ENCODE measurements at places on chromosomes 13 and 19.

- H3K4me1 ChIP-seq, result peaks cover 10% of the 10 kb centered on the region
- peaks cover 10% of the 10 kb centered on the region for H3K36me3 ChIP-seq
- DNase-seq, result no peak
- H3K4me3 ChIP-seq, result no peak overlapping the region
- H3K27me3 ChIP-seq, result no peaks in the 10 kb centered on the region
These were observed 11.1 kb downstream of the ATP4B start for GRCh38 chr13:113646921-113647340.

DNA sequence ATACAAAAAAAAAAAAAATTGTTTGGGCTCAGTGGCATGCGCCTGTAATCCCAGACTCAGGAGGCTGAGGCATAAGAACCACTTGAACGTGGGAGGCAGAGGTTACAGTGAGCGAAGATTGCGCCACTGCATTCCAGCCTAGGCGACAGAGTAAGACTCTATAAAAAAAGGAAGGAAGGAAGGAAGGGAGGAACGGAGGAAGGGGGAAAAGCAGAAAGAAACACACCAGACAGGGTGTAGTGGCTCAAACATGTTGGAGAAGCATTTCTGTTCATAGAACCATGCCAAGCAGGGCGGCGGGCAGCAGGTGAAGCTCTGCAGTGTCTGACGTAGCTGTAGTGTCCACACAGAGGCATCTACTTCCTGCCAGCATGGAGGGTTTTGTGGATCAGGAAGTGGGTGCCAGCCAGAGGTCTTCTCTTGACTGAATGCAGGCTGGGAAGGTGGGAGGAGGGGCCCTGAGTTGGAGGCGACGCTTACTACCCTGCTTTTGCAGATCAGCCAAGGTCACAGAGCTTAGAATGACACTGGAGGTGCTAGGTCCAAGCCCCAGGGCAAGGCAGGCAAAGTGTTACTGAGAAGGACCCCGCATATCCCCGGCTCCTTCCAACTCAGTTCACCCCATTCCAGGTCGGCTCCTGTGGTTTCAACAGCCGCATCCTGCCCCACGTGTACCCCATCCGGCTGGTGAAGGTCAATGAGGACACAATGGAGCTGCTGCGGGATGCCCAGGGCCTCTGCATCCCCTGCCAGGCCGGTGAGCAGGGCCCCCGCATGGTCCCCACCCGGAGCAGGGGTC is 11.6 kb upstream of the PGLS start:
- H3K36me3 ChIP-seq, result no peaks in the 10 kb centered on the region
- peaks cover 13% of the 10 kb centered on the region for H3K4me1 ChIP-seq
- H3K27me3 ChIP-seq, result no peaks in the 10 kb centered on the region
- H3K27ac ChIP-seq, result no peak overlapping the region
- DNase-seq, result no peak

- DNase-seq, result no peak
- H3K36me3 ChIP-seq, result no peaks in the 10 kb centered on the region
- no peaks in the 10 kb centered on the region for H3K27me3 ChIP-seq
- no peak overlapping the region for H3K27ac ChIP-seq
- no peak overlapping the region for H3K4me3 ChIP-seq
These were observed 264.5 kb upstream of the TSHZ3 start for GRCh38 chr19:31613683-31614219.

GRCh38 chr19:40605216-40605971 is 4.2 kb downstream of the LTBP4 start:
- H3K36me3 ChIP-seq, result no peaks in the 10 kb centered on the region
- H3K4me1 ChIP-seq, result peaks cover 58% of the 10 kb centered on the region
- DNase-seq, result peak; percentile 84
- H3K27ac ChIP-seq, result peak overlapping the region; percentile 96
- H3K27me3 ChIP-seq, result peaks cover 13% of the 10 kb centered on the region

GRCh38 chr13:61592489-61592888 is 176.8 kb upstream of the PCDH20 start:
- no peaks in the 10 kb centered on the region for H3K27me3 ChIP-seq
- H3K36me3 ChIP-seq, result no peaks in the 10 kb centered on the region
- no peak for DNase-seq

GRCh38 chr19:30069535-30070197 is 127.6 kb downstream of the URI1 start:
- no peak overlapping the region for H3K27ac ChIP-seq
- no peaks in the 10 kb centered on the region for H3K36me3 ChIP-seq
- H3K27me3 ChIP-seq, result no peaks in the 10 kb centered on the region
- no peak for DNase-seq
- H3K4me1 ChIP-seq, result no peaks in the 10 kb centered on the region
- no peak overlapping the region for H3K4me3 ChIP-seq

GRCh38 chr13:53513226-53513625 is 484.6 kb downstream of the OLFM4 start:
- H3K27me3 ChIP-seq, result no peaks in the 10 kb centered on the region
- H3K4me3 ChIP-seq, result no peak overlapping the region
- H3K4me1 ChIP-seq, result no peaks in the 10 kb centered on the region
- no peaks in the 10 kb centered on the region for H3K36me3 ChIP-seq

DNA sequence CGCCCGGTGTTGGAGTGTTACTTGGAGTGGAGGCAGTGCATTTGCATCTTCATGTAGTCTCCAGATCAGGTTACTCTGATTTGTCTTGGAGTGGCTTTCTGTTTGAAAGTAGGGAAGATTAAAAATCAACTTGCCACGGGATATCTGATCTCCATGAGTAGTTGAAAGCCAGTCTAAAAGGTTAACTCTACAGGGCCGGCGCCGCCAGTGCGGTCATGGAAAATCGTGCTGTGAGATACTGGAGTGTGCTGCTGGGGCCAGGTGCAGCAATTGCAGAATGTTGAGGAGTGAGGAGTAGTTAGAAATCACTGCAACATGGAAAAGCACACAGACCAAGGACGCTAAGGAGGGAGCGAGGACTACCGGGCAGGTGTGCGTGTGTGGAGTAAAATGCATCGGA is 175.0 kb downstream of the STK24 start:
- no peaks in the 10 kb centered on the region for H3K4me1 ChIP-seq
- H3K27me3 ChIP-seq, result peaks cover 3% of the 10 kb centered on the region
- no peak overlapping the region for H3K4me3 ChIP-seq
- no peak overlapping the region for H3K27ac ChIP-seq
- DNase-seq, result no peak

DNA sequence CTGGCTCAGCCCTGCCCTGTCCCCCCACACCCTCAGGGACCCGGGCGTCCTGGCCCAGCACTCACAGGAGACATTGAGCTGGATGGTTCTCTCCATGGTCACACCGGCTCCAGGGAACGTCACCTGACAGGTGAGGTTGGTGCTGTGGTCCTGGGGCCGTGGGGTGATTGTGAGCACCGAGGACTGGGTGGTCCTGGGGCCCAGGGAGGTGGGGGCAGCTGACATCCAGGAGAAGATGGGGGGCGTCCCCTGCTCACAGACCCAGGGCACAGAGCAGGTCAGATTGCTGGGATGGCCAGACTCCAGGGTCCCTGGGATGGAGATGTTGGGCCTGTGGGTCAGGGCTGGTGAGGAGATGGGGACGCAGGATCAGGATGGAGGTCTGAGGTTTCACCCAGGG is 854 bp downstream of the SIGLEC6 start:
- no peak overlapping the region for H3K4me3 ChIP-seq
- no peak overlapping the region for H3K27ac ChIP-seq
- DNase-seq, result no peak

GRCh38 chr19:15260939-15261338 is 28.7 kb upstream of the EPHX3 start:
- no peak overlapping the region for H3K4me3 ChIP-seq
- no peak for DNase-seq

DNA sequence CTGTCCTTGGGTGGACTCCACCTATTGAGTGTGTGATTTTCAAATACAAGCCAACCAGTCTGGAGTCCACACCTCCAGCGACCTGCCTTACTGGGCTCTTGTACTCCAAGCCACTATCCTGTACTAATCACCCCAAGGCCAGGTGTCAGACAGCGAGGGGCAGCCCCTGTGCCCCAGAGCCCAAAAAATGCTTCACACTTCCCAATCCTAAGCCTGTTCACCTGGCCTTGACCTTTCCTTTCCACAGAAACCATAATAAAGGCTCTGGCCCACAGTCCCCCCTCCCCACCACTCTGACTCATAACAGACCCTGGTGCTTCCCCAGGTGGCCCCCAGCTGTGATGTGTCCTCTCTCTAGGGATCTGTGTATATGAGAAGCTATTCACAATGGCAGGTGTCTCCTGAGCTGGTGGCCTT is 3.9 kb downstream of the CD209 start:
- H3K27me3 ChIP-seq, result peaks cover 8% of the 10 kb centered on the region
- H3K4me1 ChIP-seq, result no peaks in the 10 kb centered on the region
- no peaks in the 10 kb centered on the region for H3K36me3 ChIP-seq
- no peak for DNase-seq

DNA sequence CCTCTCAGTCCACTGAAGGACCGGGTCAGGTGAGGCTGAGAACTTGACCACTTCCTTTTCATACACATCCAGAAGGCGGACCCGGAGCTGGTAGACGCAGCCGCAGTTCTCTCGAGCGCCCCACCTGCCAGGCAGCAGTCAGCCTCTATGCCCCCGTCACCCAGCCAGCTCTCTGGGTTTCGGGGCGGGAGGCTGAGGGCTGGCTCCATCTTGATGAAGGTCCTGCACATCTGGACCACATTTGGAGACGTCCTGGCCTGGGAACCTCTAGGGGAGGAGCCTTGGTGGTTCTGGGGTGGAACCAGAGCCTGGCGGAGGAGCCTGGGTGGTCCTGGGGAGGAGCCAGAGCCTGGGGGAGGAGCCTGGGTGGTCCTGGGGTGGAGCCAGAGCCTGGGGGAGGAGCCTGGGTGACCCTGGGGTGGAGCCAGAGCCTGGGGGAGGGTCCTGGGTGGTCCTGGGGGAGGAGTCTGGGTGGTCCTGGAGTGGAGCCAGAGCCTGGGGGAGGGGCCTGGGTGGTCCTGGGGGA is 14.3 kb downstream of the MRPS12 start:
- H3K4me1 ChIP-seq, result peaks cover 10% of the 10 kb centered on the region
- H3K27me3 ChIP-seq, result peaks cover 13% of the 10 kb centered on the region
- no peak overlapping the region for H3K4me3 ChIP-seq
- peaks cover 1% of the 10 kb centered on the region for H3K36me3 ChIP-seq

- H3K27me3 ChIP-seq, result peaks cover 9% of the 10 kb centered on the region
- no peak overlapping the region for H3K4me3 ChIP-seq
- H3K36me3 ChIP-seq, result no peaks in the 10 kb centered on the region
- H3K27ac ChIP-seq, result no peak overlapping the region
These were observed 81.5 kb downstream of the RYR1 start for GRCh38 chr19:38514812-38515633.

DNA sequence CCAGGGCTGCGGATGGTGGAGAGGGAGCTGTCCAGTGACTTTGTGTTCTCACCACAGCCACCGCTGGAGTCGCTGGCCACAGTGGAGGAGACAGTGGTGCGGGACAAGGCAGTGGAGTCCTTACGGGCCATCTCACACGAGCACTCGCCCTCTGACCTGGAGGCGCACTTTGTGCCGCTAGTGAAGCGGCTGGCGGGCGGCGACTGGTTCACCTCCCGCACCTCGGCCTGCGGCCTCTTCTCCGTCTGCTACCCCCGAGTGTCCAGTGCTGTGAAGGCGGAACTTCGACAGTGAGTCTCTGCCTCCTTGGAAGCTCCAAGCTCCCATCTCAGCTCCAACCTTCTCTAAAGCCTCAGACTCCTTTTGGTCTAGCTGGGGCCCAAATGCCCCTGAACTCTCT is 21.4 kb downstream of the PPP2R1A start:
- H3K27me3 ChIP-seq, result no peaks in the 10 kb centered on the region
- H3K4me1 ChIP-seq, result no peaks in the 10 kb centered on the region
- no peak overlapping the region for H3K27ac ChIP-seq
- H3K36me3 ChIP-seq, result peaks cover 54% of the 10 kb centered on the region
- H3K4me3 ChIP-seq, result no peak overlapping the region

- peak overlapping the region; percentile 90 for H3K27ac ChIP-seq
- H3K27me3 ChIP-seq, result no peaks in the 10 kb centered on the region
- peak overlapping the region; percentile 68 for H3K4me3 ChIP-seq
- H3K4me1 ChIP-seq, result peaks cover 53% of the 10 kb centered on the region
These were observed 46.0 kb downstream of the SAE1 start for GRCh38 chr19:47176627-47177090.

DNA sequence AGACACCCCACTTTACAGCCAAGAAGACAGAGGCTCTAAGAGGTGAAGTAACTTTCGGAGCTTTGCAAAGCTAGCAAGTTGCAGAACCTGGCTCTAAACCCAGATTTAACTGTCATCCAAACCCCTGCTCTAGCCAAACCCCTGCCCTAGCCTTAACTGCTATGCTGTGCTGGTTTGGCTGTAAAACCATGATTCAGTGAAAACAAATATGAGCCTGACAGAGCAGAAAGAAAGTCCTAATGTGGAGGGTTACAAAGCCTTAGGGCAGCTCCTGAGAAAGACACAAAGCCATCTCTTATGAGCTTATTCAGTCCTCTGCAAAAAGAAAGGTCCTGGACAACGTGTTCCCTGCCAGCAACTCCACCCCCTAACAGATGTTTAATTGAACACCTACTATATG is 172.8 kb downstream of the KATNAL1 start:
- no peak overlapping the region for H3K4me3 ChIP-seq
- H3K36me3 ChIP-seq, result no peaks in the 10 kb centered on the region
- H3K27ac ChIP-seq, result no peak overlapping the region
- H3K4me1 ChIP-seq, result peaks cover 18% of the 10 kb centered on the region

DNA sequence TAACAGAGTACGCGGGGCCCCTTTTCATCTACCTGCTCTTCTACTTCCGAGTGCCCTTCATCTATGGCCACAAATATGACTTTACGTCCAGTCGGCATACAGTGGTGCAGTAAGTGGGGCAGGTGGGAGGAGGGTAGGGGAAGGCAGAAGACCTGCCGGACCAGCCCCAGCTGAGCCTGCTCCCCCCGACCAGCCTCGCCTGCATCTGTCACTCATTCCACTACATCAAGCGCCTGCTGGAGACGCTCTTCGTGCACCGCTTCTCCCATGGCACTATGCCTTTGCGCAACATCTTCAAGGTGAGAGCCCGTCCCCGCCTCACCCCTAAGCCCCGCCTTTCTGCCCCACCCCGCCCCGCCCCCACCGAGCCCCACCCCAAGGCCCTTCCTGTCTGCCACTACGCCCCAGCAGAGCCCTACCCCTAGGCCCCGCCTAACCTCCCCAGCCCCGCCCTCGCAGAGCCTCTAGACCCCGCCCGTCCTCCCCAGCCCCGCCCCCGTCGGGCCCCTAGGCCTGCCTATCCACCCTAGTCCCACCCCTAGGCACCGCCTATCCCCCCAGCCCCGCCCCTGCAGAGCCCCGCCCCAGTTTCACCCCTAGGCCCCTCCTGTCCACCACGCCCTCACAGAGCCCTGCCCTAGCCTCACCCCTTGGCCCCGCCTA is 7.7 kb downstream of the NDUFB7 start:
- H3K4me3 ChIP-seq, result no peak overlapping the region
- DNase-seq, result no peak
- peaks cover 6% of the 10 kb centered on the region for H3K36me3 ChIP-seq

- no peak for DNase-seq
- no peak overlapping the region for H3K27ac ChIP-seq
- H3K36me3 ChIP-seq, result no peaks in the 10 kb centered on the region
- peaks cover 2% of the 10 kb centered on the region for H3K27me3 ChIP-seq
- peaks cover under 1% of the 10 kb centered on the region for H3K4me1 ChIP-seq
These were observed 148.9 kb upstream of the GPR12 start for GRCh38 chr13:26909477-26909876.

- H3K27me3 ChIP-seq, result peaks cover 3% of the 10 kb centered on the region
- H3K4me3 ChIP-seq, result peak overlapping the region; percentile 99
- H3K4me1 ChIP-seq, result peaks cover 34% of the 10 kb centered on the region
- no peak for DNase-seq
These were observed 1.1 kb downstream of the ZBTB45 start for GRCh38 chr19:58518256-58519086.

GRCh38 chr13:32013181-32013580 is 18.4 kb upstream of the FRY start:
- DNase-seq, result no peak
- H3K27me3 ChIP-seq, result no peaks in the 10 kb centered on the region
- H3K36me3 ChIP-seq, result no peaks in the 10 kb centered on the region
- H3K4me3 ChIP-seq, result no peak overlapping the region

- no peak overlapping the region for H3K27ac ChIP-seq
- no peaks in the 10 kb centered on the region for H3K36me3 ChIP-seq
- H3K4me1 ChIP-seq, result no peaks in the 10 kb centered on the region
- H3K4me3 ChIP-seq, result no peak overlapping the region
- H3K27me3 ChIP-seq, result no peaks in the 10 kb centered on the region
- DNase-seq, result no peak
These were observed 209.6 kb upstream of the SOX1 start for GRCh38 chr13:111857336-111857735.
